ENCODE measurements at places on chromosomes 13 and 19.

DNA sequence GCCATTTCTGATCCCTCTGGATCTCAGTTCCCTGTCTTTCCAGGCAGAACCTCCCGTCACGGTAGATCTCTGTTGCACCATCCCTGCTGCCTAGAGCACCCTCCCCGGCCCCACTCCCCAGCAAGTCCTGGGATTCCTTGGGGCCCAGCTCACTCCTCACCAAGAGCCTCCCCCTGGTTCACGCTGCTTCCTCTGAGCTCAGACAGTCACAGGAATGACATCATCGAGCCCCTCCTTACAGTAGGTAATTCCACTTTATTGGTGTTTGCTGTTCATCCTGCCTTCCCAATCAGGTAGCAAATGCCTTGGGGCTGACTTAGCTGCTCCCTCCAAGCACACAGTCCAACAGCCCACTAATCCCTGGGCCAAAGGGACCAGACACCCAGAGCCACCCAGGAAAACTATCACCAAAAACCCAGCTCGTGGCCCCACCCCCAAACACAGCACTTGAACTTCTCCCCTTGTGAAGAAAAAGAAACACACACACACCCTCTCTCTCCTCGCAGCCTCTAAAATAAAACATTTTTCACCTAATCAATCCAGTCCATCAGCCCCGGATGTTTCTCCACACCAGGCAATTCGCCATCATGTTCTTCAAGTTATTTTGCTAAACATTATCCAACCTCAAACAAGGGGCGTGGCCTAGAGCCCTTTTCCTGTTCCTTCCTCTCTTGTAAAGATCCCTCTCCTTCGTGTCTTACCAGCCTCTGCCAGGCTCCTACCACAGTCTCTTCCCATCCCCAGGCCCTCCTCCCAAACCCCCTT, 2.5 kb downstream of the NAPA start:
- no peak for DNase-seq
- peaks cover 72% of the 10 kb centered on the region for H3K4me1 ChIP-seq
- H3K4me3 ChIP-seq: peak overlapping the region; percentile 95
- H3K27me3 ChIP-seq: no peaks in the 10 kb centered on the region

DNA sequence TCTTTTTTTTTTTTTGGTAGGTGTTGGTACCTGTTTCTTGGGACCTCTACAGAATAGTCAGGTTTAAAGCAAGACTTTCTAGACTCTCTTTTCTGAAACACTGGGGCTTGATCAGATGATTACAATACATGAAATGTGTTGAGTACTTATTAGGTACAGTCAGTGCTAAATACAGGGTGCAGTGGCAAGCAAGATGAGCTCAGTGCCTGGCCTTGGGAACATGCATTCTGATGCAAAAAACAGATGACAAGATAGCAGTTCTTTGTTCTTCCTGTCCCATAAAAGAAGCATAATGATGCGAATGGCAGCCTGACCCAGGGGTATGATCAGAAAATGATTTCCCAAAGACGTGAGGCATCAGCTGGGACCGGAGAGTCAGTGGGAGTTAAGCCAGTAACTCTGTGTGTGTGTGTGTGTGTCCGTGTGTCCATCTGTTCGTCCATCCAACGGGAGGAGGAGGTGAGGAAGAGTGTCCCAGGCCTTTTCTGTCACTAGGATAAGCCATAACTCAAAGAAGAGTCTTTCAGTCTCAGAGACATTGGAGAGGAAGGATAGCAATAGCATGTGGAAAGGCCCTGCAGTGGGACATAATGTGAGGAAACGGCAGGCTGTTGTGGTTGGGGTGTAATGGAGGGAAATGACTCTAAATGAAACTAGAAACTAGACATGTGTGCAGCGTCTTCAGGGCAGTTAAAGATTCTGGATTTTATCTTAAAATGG, 32.2 kb downstream of the SLAIN1 start:
- no peaks in the 10 kb centered on the region for H3K36me3 ChIP-seq
- H3K4me3 ChIP-seq: no peak overlapping the region
- no peak for DNase-seq
- no peak overlapping the region for H3K27ac ChIP-seq
- no peaks in the 10 kb centered on the region for H3K4me1 ChIP-seq
- no peaks in the 10 kb centered on the region for H3K27me3 ChIP-seq

- no peak overlapping the region for H3K4me3 ChIP-seq
- H3K4me1 ChIP-seq: no peaks in the 10 kb centered on the region
- H3K27ac ChIP-seq: no peak overlapping the region
- H3K36me3 ChIP-seq: no peaks in the 10 kb centered on the region
- H3K27me3 ChIP-seq: peaks cover 78% of the 10 kb centered on the region
- DNase-seq: no peak
Observed at GRCh38 chr19:54421169-54421516, 5.9 kb downstream of the TTYH1 start.

- no peaks in the 10 kb centered on the region for H3K36me3 ChIP-seq
- H3K27ac ChIP-seq: no peak overlapping the region
- no peak overlapping the region for H3K4me3 ChIP-seq
- H3K27me3 ChIP-seq: no peaks in the 10 kb centered on the region
- H3K4me1 ChIP-seq: no peaks in the 10 kb centered on the region
- DNase-seq: no peak
Observed at GRCh38 chr13:37747071-37747612, 122.4 kb downstream of the TRPC4 start.

DNA sequence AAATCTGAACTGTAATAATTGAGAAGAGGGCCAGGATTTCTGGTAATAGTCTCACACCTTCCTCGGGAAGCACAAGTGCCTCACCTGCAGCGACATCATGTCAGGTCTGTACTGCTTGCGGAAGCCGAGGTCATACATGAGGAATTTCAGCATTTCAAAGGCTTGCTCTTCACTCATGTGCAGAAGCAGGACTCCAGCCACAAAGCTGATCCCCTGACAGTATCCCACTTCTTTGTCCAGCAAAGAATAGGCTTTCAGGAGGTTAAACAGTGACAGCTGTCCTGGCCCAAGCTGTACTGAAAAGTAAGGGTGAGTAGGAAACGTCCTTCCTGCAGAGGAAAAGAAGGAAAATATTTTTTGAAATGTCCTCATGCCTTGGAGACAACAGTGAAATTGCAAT, 182.7 kb downstream of the TBC1D4 start:
- no peaks in the 10 kb centered on the region for H3K4me1 ChIP-seq
- no peak overlapping the region for H3K4me3 ChIP-seq

- no peak overlapping the region for H3K4me3 ChIP-seq
- no peaks in the 10 kb centered on the region for H3K4me1 ChIP-seq
- no peak overlapping the region for H3K27ac ChIP-seq
- DNase-seq: no peak
- no peaks in the 10 kb centered on the region for H3K36me3 ChIP-seq
Observed at GRCh38 chr19:8143041-8143440, 6.4 kb downstream of the FBN3 start.

DNA sequence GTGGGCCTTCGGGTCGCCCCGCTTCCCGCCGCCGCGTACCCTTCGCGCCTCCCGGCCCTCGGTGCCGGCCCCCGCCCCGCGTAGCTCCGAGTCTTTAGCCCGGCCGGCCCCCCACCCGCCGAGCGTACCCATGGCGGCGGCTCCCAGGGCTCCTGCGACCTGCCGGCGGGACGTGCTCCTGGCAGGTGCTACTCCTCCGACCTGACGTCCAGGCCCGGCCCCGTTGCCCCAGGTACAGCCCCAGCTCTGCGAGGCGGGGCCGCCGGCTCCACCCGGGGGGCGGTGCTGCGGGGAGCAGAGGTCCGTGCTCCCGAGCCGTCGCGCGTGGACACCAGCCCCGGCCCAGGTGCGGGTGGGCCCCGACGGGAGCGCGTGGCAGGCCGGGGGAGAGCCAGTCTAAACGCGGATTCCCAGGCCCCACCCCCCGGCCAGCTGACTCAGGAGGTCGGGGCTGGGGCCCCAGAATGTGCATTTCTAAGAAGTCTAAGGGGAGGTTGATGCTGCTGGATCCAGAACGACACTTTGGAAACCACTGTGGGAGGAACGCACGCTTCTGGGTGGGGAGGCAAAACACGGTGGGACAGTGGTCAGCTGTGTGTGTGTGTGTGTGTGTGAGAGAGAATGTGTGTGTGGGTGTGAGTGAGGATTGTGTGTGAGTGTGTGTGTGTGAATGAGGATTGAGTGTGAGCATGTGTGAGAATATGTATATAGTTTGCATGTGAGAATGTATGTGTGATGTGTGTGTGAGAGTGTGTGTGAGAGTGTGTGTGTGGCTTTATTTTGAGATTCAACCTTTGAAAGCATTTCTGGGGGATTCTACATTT, at the start of gene SLC15A1:
SLC15A1 (minus strand) TSS at position 206 of the 824 bp plus-strand sequence; CDS start at position 132, 74 bp downstream.
- peaks cover 11% of the 10 kb centered on the region for H3K4me1 ChIP-seq
- peak within 1 kb of the TSS; percentile 40 for H3K4me3 ChIP-seq
- peaks cover 29% of the 10 kb centered on the region for H3K27me3 ChIP-seq

- no peak overlapping the region for H3K4me3 ChIP-seq
Observed at GRCh38 chr13:44380404-44381165, 7.0 kb downstream of the SERP2 start.

DNA sequence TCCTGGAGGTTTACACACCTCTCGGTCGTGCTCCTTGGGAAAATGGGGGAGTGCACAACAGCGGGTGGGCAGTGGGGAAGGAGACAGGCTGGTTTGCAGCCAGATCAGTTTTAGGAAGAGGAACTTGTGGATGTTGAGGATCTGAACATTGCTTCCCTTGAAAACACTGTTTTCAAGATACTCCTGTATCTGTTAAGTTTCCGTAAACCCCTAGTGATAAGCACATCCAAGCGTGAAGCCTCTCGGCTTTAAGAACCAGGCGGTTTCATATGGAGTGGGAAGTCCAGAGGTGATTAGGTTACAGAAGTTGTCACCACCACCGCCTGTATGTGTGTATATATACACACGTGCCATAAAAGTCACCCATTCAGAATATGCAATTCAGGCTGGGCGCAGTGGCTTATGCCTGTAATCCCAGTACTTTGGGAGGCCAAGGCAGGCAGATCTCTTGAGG, 47.4 kb downstream of the SIPA1L3 start:
- H3K4me1 ChIP-seq: no peaks in the 10 kb centered on the region
- no peak overlapping the region for H3K4me3 ChIP-seq
- H3K36me3 ChIP-seq: no peaks in the 10 kb centered on the region
- H3K27me3 ChIP-seq: no peaks in the 10 kb centered on the region
- DNase-seq: peak; percentile 26

- peaks cover 27% of the 10 kb centered on the region for H3K36me3 ChIP-seq
- H3K4me1 ChIP-seq: peaks cover 8% of the 10 kb centered on the region
- no peak overlapping the region for H3K27ac ChIP-seq
- H3K27me3 ChIP-seq: no peaks in the 10 kb centered on the region
- no peak for DNase-seq
- H3K4me3 ChIP-seq: no peak overlapping the region
Observed at GRCh38 chr19:51708811-51709210, 15.0 kb downstream of the HAS1 start.

DNA sequence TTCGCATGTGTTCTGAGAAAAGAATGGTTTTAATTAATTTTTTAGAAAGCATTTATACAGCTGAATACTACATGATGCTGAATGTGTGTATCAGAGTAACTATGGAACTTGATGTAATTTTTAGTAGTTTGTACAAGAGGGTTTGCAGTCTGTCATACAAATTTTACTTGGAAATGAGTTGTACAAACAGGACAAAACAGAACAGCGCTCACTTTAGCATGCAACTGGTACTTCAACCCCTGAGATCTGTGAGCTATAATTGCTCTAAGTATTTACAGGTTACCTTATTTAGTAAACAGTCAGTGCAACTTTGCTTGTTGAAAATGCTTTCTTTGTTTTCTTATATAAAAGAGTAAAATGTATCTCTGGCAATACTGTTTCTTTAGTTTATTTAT, 706 bp downstream of the TNFRSF19 start:
- H3K4me1 ChIP-seq: no peaks in the 10 kb centered on the region
- H3K27ac ChIP-seq: peak overlapping the region; percentile 15
- no peaks in the 10 kb centered on the region for H3K27me3 ChIP-seq

GRCh38 chr19:13880059-13881043, 3.4 kb downstream of the NANOS3 start:
- no peaks in the 10 kb centered on the region for H3K36me3 ChIP-seq
- peak overlapping the region; percentile 81 for H3K27ac ChIP-seq
- DNase-seq: peak; percentile 99
- no peaks in the 10 kb centered on the region for H3K27me3 ChIP-seq
- H3K4me1 ChIP-seq: peaks cover 22% of the 10 kb centered on the region

DNA sequence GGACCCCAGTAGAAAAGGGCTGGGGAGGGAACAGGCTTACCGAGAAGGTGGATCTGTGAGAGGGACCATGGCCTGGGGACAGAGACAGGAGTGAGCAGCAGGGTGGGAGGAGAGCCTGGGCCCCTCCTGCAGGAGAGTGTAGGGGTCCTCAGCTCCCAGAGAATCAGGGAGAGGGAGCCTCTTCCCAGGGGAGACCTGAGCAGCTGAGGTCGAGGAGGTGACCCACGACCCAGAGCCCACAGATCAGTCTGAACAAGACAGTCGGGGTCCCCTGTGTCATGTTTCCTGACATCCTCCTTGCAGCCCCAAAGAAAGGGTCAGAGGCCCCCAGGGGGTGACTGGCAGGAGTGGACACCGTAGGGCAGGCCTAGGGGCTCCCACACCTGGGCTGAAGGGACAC, 6.7 kb downstream of the CEACAM4 start:
- DNase-seq: no peak
- H3K27ac ChIP-seq: no peak overlapping the region
- H3K27me3 ChIP-seq: no peaks in the 10 kb centered on the region
- H3K4me3 ChIP-seq: no peak overlapping the region
- H3K4me1 ChIP-seq: no peaks in the 10 kb centered on the region
- H3K36me3 ChIP-seq: no peaks in the 10 kb centered on the region

DNA sequence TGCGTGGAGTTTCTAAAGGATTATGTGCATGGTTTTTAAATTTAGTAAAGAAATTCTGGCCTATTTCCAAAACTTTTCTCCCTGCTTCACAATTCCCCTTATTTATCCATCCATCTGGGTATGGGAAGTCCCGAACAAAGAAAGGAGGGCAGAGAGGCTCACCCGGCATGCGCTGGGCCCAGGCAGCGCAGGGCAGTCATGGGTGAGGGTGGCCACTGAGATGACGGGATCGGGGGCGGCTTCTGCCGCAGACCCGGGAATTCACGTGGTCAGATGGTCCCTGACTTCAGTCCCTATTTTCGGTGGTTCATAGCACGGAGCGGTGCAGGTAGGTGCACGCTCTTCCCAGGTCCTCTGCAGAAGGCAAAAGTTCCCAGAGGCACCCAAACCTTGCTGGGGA, 14.5 kb downstream of the IRS2 start:
- H3K36me3 ChIP-seq: peaks cover 41% of the 10 kb centered on the region
- H3K4me3 ChIP-seq: no peak overlapping the region
- DNase-seq: no peak
- H3K27me3 ChIP-seq: no peaks in the 10 kb centered on the region

- H3K27me3 ChIP-seq: no peaks in the 10 kb centered on the region
- H3K36me3 ChIP-seq: no peaks in the 10 kb centered on the region
- DNase-seq: no peak
Observed at GRCh38 chr13:111990362-111990761, 76.6 kb upstream of the SOX1 start.

DNA sequence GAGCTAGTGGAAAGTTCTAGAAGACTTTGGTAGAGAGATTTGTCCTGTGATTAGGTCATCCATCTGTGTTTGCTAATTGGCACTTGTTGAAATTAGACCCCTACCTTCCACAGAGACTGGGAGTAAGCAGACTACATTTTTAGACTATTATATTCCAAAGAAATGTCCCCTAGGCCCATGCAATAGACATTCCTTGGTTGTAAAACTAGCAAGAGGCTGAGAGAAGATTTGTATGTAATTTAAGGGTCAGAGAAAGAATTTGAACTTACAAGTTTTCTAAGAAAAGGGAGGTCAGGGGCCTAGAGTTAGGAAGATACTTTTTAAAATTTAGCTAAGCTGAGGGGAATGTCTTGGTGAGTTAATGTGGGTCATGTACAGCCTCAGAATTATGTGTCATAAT, 470.7 kb upstream of the SLITRK1 start:
- H3K4me1 ChIP-seq: no peaks in the 10 kb centered on the region
- H3K27me3 ChIP-seq: no peaks in the 10 kb centered on the region
- no peaks in the 10 kb centered on the region for H3K36me3 ChIP-seq
- no peak for DNase-seq
- no peak overlapping the region for H3K27ac ChIP-seq

Measured in upper lobe of right lung (tissue), 1 donor.